ENCODE measurements at places on chromosomes 13 and 19.
A peak's percentile ranks its signal among the peaks of the same experiment; 100 is the strongest.

GRCh38 chr19:17455308-17456123 is 5.2 kb downstream of the NXNL1 start:
- DNase-seq, result no peak

DNA sequence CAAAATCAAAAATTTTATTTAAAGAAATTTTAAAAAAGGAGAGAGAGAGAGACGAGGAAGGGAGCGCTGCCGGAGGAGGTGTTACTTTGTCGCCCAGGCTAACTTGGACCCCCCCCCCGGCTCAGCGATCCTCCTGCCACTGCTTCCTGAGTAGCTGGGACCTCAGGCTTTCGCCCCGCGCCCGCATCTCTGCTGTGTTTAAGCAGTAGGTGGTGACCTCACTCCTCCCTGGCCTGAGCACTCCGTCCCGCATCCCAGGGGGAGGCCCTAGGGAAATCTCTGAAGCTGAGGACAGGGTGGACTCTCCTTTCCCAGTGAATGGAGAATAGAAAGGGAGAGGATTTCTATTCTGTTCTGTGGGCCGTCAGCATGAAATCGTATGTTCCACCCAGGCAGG is 485 bp upstream of the ZNF845 start:
- DNase-seq, result no peak

- DNase-seq, result peak; percentile 3
Measured at GRCh38 chr13:108342369-108343289, 73.1 kb downstream of the TNFSF13B start.

GRCh38 chr13:84684804-84685203 is 802.5 kb upstream of the SLITRK1 start:
- DNase-seq, result no peak

DNA sequence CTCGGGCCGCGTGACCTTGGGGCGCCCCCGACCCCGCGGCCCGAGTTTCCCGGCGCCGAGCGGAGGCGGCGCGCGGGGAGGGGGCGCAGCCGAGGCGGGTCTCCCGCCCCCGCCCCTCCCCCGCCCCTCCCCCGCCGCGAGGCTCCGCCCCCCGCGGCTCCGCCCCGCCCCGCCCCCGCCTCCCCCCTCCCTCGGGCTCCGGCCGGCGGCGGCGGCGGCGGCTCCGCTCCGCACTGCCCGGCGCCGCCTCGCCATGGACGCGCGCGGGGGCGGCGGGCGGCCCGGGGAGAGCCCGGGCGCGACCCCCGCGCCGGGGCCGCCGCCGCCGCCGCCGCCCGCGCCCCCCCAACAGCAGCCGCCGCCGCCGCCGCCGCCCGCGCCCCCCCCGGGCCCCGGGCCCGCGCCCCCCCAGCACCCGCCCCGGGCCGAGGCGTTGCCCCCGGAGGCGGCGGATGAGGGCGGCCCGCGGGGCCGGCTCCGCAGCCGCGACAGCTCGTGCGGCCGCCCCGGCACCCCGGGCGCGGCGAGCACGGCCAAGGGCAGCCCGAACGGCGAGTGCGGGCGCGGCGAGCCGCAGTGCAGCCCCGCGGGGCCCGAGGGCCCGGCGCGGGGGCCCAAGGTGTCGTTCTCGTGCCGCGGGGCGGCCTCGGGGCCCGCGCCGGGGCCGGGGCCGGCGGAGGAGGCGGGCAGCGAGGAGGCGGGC is at the start of gene HCN2:
TSS of gene HCN2 (plus strand) at position 189 of the 703 bp plus-strand sequence. CDS start at position 254, 65 bp downstream.
- no peak for DNase-seq

- no peak for DNase-seq
Measured at GRCh38 chr19:6498294-6499036, 3.6 kb downstream of the TUBB4A start.

DNA sequence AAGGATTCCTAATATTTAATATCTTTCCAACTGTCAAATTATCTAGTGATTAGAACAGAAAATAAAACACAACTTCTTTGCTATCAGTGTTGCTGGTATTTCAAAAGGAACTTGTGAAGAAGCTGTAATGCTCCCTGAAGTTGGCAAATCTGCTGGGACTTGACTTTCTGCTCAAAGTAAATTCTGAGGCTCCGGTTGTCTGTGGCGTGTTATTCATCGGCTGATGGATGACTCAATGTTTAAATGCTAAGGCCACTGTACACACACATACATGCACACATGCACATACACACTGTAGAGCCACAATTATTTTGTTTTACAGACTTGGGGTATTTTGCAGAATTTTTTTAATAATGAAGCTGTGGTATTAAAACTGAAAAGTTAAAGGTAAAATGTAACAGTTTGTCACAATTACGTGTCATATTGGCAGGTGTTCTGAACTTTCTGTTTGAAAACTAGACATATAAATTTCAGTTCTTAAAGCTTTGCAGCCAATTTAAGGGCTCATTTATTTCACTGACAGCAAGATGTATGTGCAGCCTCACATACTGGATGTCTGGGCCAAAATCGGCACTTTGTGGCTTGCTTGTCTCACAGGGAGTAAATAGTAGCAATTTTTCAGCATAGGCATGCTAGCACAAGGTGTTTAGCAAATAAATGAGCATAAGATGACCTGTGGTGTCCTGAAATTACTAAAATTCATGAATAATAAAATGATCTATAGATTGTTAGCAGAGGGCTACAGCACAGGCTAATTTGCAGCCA is 1691.7 kb upstream of the PCDH20 start:
- no peak for DNase-seq

DNA sequence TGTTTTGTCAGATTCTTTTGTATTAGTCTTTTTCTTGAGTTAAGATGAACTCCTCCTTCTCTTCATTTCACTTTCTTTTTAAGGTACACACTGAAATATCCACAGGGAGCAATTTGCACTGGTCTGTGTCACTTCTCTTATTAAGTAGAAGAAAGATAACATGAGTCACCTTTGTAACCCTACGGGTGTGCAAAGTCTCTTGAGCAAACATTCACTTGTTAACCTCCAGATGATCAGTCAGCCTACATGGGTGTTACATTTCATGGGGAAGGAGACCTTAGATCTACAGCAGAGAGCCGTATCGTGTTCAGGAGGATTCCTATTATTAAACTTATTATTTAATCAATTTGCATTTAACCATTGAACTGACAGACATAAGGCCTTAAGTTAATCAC is 5.1 kb downstream of the ZNF507 start:
- DNase-seq, result no peak

DNA sequence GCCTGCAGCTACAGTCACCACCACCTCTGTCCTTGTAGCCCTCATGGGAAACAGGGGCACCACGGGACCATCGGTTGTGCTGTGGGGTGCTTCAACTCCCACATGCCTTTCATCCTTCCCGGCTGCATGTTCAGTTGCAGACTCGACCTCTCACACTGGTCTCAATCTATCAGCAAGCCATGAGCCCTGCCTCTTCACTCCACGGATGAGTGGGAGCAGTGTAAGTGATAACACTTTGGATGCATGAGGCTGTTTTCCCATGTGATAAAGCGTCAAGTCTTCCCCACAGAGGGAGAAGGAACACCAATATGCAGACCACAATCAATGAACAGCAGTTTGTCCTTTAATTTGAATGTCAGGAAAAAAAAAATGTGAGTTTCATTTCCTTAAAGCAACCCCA is 12.2 kb downstream of the SERP2 start:
- DNase-seq, result no peak

GRCh38 chr13:86606264-86606663 is 807.0 kb upstream of the SLITRK6 start:
- DNase-seq, result no peak

- DNase-seq, result no peak
Measured at GRCh38 chr19:52343548-52343947, 7.5 kb downstream of the ZNF610 start.

DNA sequence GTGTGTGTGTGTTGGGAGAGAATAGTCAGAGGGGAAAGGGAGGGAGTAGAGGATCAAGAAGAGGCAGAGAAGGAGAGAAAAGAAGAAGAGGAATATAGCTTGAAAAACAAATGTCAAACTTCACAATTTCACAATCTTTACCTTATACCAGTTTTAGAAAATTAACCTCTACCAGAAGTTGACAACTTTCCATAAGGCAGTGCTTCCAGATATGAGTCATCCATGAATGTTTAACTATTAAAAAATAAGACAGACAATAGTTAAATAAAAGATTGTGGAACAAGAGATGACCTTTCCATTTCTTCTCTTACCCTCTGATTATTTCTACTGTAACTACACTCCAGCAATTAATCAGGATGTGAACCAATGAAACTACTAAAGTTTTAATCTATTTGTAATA is 229.4 kb downstream of the ITGBL1 start:
- DNase-seq, result no peak

All from NCI-H1417 treated with DMSO at 0.1 percent for 48 hours (cell line).